CD4-positive, alpha-beta T cell treated with Interleukin-6 at 100 ng/mL for 8 hours (primary cell): ENCODE measurements at places on chromosomes 1 and 21.

DNA sequence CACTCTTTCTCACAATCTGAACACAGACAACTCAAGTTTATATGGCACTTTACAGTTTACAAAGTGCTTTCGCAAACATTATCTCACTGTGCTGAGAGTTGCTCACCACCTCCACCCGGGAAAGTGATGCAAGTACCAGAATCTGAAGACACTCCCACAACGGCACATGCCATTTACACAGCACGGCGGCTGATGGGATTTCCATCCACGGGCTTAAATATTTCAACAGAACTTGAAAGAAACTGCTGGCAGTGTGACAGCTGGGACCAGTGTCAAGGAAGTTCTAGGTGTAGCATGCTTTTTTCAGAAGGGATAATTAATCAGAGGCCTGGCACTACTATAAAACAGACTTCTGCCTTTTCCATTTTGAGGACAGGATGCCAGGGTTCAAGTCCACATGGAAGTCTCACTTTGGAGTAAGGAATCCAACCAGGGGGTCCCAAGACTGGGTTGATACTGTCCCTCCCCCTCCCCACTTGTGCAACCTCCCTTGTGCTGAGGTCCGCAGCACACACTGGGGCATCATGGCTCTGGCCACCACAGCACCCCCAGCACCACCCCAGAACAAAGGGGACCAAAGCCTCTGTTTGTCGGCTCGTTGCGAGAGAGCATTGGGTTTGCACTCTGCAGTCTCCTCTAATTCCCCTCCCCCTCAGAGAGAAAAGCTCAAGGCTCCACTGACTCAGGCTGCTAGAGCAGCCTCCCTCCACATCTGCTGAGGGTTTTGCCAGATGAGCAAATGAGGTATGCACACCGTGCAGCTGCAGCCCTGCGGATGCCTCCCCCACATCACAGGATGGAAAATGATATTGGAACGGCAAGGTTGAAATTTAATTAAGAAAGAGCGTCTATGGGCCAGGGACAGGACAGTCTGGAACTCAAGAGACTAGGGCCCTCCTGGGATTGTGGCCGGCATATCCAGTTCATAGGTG, 154.9 kb downstream of the TGFBR3 start:
- DNase-seq = no peak

DNA sequence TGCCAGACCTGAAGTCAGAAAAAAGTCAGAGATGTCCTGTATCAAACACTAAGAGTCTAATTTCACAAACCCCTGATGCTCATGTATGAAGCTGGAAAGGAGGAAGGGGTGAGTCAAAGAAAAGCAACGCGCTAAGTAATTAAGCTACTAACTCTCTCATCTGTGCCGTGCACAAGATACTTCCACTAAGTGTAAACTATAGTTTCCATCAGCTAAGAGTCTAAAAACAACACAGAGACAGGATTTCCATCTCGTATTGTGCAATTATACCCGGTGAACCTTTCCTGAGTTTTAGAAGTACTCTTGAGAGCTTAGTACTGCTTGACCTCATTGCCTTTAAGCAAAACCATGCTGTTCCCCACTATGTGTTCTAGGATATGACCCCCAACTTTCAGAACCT, 19.0 kb downstream of the DNALI1 start:
- no peak for DNase-seq

- no peak for DNase-seq
These were observed 55.7 kb upstream of the ACADM start for GRCh38 chr1:75668813-75669212.

DNA sequence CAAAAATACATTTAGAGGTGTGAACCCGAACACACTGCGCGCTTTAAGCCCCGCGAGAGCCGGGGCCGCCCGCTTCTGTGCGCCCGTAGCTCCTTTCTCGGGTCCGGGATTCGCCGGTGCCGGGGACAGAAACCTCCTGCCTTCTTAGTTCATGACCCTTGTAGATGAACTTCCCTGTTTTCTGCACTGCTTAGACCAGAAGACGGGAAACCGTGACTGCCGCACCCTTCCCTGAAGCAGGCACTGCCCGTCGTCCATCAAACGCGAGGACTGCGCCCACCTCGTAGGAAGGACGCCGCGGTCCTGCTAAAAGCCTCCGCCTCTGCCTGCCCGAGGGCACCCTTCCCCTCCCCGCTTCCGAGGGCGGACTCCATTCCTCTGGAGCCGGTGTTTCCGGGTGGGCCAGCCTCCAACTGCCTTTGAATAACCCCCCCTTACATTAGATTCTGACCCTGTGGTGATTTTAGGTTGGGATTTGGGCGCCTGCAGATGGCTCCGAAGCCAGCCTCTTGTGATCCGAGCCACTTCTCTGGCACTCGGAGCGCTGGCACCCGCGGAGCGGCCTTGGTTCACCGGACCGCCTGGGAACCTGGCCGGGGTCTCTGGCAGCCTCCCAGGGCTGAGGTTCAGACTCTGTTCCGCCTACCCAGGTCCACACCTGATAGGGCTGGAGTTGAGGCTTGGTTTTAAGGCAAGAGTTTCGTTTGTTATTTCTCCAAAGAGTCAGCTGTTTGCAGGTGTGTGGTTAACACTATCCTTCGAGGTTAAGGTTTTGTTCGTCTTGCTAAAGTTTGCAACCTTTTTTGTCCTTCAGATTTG, 1.2 kb upstream of the PTTG1IP start:
- DNase-seq = peak; percentile 27

DNA sequence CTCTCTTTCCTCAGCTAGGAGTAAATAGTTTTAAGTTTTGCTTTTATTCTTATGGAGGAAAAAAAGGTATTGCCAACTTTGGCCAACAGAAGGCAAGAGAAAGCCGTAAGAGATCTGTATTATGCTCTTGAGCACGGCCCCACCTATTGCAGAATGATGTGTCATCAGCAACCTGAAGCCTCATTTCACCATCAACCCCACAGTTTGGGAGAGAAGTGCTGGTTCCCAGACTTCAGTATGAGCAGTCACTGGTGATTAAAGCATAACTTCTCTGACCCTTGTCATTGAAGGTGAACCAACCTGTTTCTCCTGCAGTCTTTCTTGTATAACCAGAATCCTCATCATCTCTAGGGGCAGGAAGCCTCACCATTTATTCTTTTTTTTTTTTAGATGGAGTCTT, 100.2 kb downstream of the SIPA1L2 start:
- no peak for DNase-seq

- DNase-seq = no peak
These were observed 387.8 kb downstream of the OMA1 start for GRCh38 chr1:58158506-58159433.

DNA sequence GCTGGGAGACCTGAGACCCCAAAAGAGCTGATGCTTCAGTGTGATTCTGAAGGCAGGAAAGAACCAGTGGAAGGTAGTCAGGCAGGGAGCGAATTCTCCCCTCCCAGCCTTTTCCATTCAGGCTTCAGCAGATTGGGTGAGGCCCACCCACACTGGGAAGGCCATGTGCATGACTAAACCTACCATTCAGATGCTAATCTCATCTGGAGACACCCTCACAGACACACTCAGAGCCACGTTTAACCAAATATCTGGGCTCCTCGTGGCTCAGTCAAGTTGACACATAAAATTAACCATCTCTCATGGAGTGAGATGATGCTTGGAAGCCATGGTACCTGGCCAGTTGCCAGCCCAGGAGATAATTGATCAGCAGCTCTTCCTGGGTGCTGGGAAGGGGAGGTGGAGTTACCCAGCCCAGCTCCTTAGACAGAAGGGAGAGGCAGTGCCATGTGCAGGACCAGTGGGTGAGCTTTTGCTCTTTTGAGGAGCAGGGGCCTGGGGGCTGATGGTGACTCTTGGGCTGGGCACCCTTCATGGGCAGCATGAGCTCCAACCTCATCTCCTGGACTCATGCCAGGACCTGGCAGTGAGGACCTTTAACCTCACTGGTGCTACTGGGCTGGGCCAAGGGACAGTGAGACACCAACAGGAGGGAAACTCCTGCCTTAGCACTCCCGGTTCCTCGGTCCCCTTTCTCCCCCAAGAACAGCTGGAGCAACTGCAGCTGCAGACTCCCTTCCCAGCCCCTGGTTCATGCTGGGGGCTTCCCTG, 89.0 kb upstream of the ACTL8 start:
- no peak for DNase-seq

- DNase-seq = no peak
These were observed 278.0 kb downstream of the MRPL39 start for GRCh38 chr21:25329227-25329825.

DNA sequence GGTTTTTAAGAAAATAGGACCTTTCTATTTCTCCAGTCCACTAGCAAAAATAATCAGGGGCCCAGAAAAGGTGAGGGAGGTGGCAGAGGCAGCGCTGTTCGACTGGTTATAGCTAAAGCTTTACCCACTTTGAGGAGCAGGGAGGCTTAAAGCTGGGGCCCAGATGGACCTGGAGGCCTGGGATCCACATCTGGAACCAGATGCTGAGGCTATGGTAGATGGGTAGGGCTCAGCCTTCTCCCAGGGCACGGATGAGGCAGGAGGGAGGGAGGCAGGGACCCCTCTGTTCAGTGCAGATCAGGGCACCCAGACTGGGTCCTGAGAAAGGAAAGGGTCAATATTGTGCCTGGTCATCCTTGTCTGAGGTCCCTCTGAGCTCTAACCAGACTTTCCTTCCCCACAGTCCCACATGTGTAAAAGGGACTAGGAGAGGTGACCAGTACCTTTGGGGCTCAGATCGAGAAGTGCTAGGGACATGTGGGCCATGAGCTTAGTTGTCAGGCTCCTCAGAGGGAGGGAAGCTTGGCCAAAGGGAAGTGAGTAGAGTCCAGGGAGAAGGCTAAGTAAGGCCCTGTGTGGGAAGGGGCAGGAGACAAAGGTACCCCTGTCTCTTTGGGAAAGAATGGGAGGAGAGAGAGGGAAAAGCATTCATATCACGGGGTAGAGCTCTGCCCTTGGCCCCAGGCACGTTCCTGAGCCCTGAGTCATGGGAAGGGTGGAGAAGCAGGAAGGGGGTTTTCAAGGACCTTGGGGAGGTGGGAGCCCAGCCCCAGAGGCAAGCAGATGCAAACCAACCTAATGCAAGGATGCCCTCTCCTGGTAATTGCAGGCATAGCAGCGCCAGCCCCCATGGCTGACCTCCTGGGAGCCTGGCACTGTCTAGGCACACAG, 15.4 kb downstream of the LMNA start:
- peak; percentile 68 for DNase-seq

DNA sequence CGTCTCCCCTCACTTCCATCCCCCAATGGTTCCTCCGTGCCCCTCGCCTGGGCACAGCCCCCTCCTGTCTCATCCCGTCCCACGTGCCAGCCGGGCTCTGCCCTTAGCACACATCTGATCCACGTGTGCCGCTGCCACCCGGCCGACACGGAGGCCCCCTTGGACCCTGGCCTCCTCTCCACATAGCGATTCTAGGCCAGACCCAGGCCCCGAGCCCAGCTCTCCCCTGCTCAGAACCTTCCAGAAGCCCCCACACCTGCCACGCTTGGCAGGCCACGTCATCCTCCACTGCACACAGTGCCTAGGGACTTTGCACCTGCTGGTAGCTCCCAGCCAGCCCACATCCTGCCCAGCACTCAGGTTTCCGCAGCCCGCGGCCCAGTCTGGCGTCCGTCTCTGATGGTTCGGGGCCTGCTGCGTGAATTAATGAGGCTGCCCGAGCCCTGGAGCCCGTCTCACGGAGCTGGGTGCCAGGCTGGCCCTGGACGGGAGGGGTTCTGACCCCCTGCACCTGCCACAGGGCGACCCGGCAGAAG, 20.1 kb downstream of the PLCH2 start:
- DNase-seq = no peak

DNA sequence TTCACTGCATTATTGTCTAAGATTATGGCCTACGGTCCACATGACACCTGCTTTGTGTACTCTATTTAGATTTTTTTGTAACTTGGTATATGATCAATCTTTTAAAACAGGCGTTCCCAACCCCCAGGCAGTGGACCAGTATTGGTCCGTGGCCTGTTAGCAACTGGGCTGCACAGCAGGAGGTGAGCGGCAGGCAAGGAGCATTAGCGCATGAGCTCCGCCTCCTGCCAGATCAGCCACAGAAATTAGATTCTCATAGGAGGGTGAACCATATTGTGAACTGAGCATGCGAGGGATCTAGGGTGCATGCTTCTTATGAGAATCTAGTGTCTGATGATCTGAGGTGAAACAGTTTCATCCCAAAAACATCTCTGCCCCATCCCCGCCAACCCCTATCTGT, 228.4 kb upstream of the NR5A2 start:
- DNase-seq = no peak

- DNase-seq = no peak
These were observed 18.8 kb upstream of the BACE2 start for GRCh38 chr21:41149199-41149598.
